CD4-positive, alpha-beta T cell treated with Interleukin-15 for 4 hours (primary cell): ENCODE measurements at places on chromosomes 4 and X.

DNA sequence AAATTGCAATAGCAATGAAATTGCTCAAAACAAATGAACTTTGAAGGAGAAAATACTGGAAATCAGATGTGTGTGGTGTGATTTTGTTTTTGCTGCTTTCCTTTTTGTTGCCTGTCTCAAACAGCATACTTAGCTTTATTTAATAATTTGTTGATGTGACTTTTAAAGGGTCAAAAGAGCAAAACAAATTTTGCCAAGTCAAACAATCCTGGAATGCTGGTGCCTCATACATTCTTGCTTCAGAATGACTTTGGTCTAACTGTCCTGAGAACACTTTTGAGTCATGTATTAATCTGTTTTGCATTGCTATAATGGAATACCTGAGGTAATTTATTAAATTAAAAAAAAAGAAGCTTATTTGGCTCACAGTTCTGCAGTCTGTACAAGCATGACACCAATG, 3.4 kb downstream of the PF4V1 start:
- no peak for DNase-seq

GRCh38 chr4:107866726-107867125, 42.0 kb downstream of the SGMS2 start:
- no peak for DNase-seq

GRCh38 chr4:139943277-139943676, 210.7 kb downstream of the MAML3 start:
- no peak for DNase-seq

DNA sequence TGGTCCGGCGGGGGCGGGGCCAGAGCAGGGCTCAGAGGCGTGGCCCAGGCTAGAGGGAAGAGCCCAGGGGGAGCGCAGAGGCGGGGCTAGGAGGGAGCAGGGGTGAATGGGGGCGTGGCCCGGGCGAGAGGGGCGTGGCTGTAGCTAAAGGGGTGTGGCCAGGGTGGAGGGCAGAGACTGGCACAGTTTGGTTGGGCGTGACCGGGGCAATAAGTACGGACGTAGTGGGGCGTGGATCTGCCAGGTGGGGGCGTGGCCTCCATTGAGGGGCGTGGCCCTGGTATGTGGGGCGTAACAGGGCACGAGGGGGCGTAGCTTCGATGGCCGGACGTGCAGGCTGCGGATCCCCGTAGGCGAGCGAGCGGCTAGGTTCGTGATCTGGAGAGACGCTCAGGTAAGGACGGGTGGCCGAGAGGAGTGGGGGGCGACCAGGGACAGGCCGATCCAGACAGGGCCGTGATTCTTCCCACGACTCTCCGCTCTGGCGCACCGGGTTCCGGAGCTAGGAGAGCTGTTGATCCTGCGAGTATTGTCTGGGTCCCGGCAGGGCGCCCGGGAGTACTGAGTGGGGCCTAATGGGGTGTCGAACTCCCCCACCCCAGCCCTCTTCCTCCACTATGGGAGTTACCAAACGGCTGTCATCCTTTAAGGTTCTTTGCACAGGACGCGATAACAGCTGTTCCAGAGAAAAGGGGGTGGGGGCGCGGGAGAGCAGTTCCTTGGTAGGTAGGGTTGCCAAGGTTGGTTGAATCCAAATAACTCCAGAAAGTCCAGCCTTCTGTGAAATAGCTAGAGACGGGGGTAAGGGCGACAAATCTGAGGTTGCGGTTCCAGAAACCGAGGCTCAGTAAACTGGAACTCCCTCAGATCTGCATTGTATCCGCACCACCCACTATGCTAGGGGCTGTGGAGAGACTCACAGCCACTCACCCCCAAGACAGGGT, at the start of gene CA5B:
Gene CA5B (plus strand): TSS at position 312 of the 944 bp plus-strand sequence. CDS start 11,754 bp downstream, outside the sequence.
- peak; percentile 97 for DNase-seq

GRCh38 chr4:28827866-28828265, 1892.3 kb upstream of the PCDH7 start:
- DNase-seq: no peak

- DNase-seq: no peak
Observed at GRCh38 chr4:21769404-21770147, 179.0 kb downstream of the KCNIP4 start.

DNA sequence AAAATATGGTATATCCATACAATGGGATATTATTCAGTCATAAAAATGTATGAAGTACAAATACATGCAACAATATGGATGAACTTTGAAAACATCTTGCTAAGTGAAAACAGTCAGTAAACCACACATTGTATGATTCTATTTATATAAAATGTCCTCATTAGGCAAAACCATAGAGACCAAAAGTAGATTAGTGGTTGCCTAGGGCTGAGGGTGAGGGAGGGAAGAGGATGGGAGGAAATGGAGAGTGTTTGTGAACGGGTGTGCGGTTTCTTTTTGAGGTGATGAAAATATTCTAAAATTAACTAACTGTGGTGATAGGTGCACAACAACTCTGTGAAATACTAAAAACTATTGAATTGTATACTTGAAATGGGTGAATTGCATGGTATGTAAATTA, 29.6 kb downstream of the TEX11 start:
- no peak for DNase-seq

DNA sequence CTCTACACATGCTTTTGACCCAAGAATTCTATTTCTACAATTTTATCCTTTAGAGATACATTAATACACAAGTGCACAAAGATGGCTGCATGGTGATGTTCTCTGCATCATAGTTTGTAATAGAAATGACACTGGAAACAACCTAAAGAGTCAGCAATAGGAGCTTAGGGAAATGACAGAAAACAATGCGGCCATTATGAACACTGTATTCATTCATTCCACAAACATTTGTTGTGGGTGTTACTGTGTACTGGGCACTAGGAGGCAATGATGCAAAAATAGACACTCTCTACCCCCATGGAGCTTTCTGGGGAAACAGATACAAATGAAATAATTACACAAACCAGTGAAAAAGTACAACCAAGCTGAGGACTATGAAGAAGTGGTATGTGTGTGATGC, 32.0 kb downstream of the IDS start:
- no peak for DNase-seq

DNA sequence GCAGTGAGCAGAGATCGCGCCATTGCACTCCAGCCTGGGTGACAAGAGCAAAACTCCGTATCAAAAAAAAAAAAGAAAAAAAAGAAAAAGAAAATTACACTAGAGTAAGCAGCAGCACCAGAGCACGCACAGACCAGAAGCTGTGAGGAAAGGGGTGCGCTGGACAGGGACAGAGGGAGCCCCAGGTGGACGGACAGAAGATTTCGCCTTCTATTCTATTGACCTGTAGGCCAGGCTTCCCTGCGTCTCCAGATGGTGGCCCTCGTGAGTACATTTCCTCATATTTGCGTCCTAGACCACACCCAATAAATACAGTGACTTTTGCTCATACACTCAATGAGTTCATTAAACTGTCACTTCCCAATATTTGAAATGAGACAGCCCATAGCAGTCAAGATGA, 19.1 kb downstream of the MTNR1A start:
- no peak for DNase-seq

GRCh38 chr4:168432419-168433146, 47.7 kb downstream of the DDX60L start:
- DNase-seq: no peak

DNA sequence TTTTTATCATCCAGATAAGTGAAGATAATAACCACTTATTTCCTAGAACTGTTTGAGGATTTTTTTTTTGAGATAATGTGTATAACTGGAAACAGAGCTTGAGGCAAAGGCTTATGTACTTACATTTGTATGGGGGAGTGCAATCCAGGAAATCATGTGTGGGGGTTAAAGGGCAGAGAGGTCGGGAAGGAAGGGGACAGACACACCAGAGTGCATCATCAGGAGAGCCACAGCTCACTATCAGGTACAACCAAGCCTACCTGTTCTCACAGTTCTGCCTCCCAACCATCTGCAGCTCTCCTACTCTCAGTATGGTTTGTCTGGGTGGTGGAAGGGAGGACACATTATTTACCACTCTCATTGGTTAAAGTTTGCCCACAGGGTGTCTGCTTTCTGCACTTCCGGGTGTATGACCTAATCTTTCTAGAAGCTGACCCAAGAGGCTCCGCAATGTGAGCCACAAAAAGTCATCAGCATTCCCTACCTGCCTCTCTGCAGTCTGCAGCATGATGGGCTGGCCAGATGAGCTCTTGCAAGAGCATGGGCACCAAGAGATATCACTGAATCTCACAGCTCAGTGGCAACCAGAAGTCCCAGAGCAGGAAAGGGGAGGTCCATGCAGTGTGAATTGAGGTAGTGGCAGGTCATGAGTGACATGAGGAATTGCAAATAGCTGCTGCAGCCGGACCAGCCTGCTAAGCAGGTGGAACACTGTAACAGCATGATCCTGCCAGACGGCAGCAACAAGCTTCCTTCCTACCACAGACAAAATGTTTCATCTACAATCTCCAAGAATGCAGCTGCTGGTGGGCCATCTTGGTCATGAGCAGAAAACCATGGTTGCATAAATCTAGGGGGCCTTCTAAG, 36.9 kb upstream of the SPRY1 start:
- no peak for DNase-seq

GRCh38 chrX:22527302-22527701, 254.6 kb downstream of the CBLL2 start:
- no peak for DNase-seq

GRCh38 chrX:129035180-129035579, 488.1 kb downstream of the SMARCA1 start:
- DNase-seq: no peak

DNA sequence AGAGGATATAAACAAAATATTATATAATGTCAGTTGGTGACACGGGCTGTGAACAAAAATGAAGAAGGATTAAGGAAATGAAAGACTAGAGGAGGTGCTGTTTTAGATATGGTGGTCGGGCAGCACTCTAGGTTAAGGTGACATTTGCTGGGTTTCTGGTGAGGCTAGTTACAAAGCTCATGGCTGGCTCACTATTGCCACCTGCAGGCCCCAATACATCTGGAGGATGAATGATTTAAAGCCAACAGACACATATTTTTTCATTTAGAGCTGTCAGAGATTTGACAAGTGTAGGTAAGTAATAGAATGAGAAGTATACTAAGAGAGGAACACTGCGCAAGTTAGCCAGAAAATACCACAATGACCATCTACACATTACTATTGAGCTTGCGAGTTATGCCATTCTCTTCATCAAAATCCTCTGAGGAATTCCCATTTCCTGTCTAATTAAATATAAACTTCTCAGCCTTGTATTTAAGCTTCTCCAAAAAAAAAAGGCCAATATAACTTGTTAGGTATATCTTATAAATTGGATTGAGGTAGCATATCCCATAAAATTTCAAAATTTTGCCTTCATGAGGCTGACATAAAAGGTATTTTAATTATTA, 6.4 kb upstream of the FGG start:
- peak; percentile 39 for DNase-seq

- DNase-seq: no peak
Observed at GRCh38 chr4:61195101-61195500, 5.0 kb upstream of the ADGRL3 start.

GRCh38 chrX:106899841-106900240, 3.3 kb downstream of the RIPPLY1 start:
- no peak for DNase-seq

GRCh38 chrX:99914635-99915034, 495.4 kb downstream of the PCDH19 start:
- DNase-seq: no peak

DNA sequence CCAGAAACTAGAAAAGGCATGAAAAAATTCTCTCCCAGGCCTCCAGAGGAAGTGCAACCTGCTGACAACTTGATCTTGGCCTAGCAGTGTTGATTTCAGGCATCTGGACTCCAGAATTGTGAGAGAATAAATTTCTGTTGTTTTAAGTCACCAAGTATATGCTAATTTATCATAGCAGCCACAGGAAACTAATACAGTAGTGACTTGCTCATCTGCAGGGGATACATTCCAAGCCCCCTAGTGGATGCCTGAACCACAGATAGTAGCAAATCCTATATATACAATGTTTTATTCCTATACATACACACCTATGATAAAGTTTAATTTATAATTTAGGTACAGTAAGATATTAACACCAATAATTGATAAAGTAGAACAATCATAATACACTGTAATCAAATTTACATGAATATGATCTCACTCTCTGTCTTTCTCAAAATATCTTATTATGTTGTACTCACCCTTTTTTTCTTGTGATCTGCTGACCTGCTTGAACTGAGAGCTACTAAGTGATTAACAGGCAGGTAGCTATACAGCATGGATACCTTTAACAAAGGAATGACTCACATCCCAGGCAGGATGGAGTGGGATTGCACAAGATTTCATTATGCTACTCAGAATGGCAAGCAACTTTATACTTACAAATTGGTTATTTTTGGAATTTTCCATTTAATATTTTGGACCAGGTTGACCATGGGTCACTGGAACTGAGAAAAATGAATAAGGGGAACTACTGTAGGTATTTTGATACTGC, 501.1 kb downstream of the KCNIP4 start:
- DNase-seq: no peak

- no peak for DNase-seq
Observed at GRCh38 chr4:38067499-38067898, 107.3 kb downstream of the PTTG2 start.

- DNase-seq: no peak
Observed at GRCh38 chr4:14857981-14858380, 144.3 kb upstream of the CPEB2 start.

GRCh38 chr4:140689623-140690022, 66.6 kb downstream of the TBC1D9 start:
- no peak for DNase-seq

DNA sequence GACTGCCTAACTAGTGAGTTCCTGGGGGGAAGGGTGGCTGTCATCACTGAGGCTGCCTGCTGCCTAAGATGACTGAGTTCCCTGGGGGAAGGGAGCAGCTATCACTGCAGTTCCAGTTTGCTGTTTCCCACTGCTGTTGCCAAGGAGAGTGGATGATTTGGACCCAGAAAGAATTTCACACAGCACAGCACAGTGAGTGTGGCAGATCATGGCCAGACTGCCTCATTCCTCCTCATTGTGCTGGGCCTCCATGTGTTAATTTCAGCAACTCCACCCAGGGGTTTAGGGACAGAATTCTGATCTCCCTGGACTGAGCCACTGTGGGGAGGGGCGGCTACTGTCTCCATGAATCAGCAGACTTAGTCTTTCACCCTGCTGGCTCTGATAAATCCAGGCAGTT, 125.0 kb downstream of the TEX13C start:
- no peak for DNase-seq

DNA sequence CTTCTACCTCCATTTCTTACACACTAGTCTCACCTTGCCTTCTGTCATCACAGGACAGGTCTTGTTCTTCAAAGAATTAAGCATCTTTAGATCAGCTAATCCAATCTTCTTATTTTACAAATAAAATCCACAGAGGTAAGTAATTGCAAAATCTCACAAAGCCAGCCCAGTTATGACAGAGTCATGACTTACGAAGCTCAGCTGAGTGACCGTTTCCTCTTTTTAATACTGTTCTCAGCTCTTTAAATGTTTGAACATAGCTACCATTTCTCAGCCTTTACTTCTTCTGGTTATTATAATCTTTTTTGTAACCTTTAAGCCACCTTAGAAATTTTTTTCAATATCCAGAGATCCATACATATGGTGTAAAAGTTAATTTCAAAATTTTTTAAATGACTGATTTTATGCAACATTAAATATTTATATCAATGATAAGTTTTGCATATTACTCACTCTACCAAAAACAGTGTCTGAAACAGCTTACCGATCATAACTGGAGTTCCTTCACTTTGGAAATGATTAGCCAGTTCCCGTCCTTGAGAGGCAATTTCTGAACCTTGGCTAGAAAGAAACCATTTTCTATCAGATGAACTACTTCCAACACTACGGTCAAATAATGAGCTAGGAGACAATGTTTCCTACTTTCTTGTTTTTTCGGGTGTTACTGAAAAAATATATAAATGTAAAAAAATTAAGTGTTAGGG, 8.8 kb downstream of the ANKRD37 start:
- DNase-seq: no peak

GRCh38 chrX:140712413-140713173, 3.0 kb downstream of the LINC00632 start:
- peak; percentile 37 for DNase-seq

GRCh38 chr4:108427946-108428485, 192.4 kb upstream of the RPL34 start:
- DNase-seq: no peak
